Esophagus squamous epithelium (tissue), 5 donors: ENCODE measurements at places on chromosomes 1 and 21. TPM values are rescaled to one million over a fixed set of nuclear protein-coding genes. Genes with fewer than 3 reads are reported as not detected.

- H3K27me3 ChIP-seq: no peaks in the 10 kb centered on the region
- H3K36me3 ChIP-seq: no peaks in the 10 kb centered on the region
- no peak for DNase-seq
- no peaks in the 10 kb centered on the region for H3K4me1 ChIP-seq
Observed at GRCh38 chr1:208584167-208584755, 340.1 kb upstream of the PLXNA2 start.

- H3K36me3 ChIP-seq: no peaks in the 10 kb centered on the region
- H3K27ac ChIP-seq: no peak overlapping the region
- DNase-seq: no peak
- no peaks in the 10 kb centered on the region for H3K27me3 ChIP-seq
- no peaks in the 10 kb centered on the region for H3K4me1 ChIP-seq
Observed at GRCh38 chr1:37151789-37152188, 117.5 kb upstream of the GRIK3 start.

DNA sequence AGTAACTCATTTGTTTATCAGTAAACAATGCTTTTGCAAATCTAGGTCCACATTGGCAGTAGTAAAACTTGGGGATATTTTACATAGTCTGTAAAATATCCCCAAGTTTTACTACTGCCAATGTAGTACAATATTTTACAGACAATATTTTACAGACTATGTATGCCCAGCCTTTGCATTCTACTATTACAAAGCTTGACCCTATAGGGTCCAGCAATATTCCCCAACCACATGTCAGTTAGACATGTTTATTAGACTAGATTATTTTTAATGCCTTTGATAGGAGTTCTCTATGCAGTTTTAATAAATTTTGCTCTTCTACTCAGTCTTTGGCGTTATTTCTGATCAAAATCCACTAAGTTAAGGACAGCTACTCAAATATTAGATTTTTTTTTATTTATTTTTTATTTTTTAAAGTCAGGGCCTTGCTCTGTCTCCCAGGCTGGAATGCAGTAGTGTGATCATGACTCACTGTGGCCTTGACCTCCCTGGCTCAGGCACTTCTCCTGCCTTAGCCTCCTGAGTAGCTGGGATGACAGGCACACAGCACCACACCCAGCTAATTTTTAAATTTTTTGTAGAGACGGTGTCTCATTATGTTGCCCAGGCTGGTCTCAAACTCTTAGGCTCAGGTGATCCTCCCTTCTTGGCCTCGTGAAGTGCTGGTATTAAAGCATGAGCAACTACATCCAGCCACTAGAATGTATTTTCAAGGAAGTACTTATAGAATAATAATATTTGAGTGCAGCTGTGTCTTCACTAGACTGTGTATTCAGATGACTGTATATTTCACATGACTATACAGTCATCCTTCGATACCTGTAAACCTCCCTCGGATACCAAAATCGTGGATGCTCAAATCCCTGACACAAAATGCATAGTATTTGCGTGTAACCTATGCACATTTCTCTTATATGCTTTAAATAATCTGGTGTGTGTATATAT is 19.8 kb downstream of the MIER1 start:
- H3K4me1 ChIP-seq: peaks cover 49% of the 10 kb centered on the region
- peak overlapping the region; percentile 29 for H3K27ac ChIP-seq
- no peaks in the 10 kb centered on the region for H3K27me3 ChIP-seq
- H3K4me3 ChIP-seq: no peak overlapping the region

Gene GJC2
- total RNA-seq: 2.7 TPM

Gene PGD
- 1,138 TPM for total RNA-seq

Gene DISP1
- 3.0 TPM for total RNA-seq

DNA sequence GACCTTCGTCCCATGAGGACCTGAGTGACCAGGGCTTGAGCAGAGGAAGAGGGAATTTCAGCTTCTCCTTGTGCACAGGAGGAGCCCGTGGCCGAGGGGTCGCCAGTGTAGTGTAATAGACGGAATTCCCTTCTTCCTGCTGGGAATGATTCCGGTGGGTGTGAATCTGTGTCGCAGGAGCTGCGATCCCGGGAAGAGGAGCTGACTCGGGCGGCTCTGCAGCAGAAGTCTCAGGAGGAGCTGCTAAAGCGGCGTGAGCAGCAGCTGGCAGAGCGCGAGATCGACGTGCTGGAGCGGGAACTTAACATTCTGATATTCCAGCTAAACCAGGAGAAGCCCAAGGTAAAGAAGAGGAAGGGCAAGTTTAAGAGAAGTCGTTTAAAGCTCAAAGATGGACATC is 34.4 kb downstream of the MAP3K21 start:
- H3K36me3 ChIP-seq: no peaks in the 10 kb centered on the region
- H3K4me3 ChIP-seq: no peak overlapping the region
- no peak overlapping the region for H3K27ac ChIP-seq
- DNase-seq: no peak
- H3K27me3 ChIP-seq: no peaks in the 10 kb centered on the region
- H3K4me1 ChIP-seq: no peaks in the 10 kb centered on the region

DNA sequence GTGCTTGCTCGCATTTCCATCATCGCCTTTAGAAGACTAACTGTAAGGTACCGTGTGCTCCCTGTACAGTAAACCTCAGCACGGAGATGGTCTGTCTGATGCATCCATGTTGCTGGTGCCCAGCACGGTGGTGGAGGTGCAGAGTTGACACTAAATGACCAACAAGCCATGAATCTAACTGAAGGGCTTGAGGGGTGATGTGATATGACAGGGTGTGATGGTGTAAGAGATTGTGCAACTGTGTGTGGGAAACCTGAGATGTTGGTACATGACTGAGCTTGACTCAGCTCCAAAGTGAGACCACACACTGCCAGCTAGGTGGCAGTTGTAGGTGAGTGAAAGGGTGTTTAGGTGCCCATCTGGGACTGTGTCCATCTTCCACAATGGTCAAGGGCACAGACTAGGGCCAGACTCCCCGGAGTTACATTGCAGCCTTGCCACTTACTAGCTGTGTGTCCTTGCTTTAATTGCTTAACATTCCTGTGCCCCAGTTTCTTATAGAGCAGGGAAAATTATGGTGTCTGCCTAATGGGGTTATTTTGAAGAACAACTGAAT is 21.4 kb downstream of the SLC2A1 start:
- H3K4me3 ChIP-seq: no peak overlapping the region
- H3K4me1 ChIP-seq: peaks cover 92% of the 10 kb centered on the region
- no peak for DNase-seq
- no peaks in the 10 kb centered on the region for H3K36me3 ChIP-seq

Gene CD1B
- total RNA-seq: not detected

GRCh38 chr1:30171537-30172298 is 551.7 kb downstream of the MATN1 start:
- no peak overlapping the region for H3K4me3 ChIP-seq
- H3K36me3 ChIP-seq: no peaks in the 10 kb centered on the region
- H3K4me1 ChIP-seq: no peaks in the 10 kb centered on the region
- H3K27ac ChIP-seq: no peak overlapping the region
- no peak for DNase-seq

DNA sequence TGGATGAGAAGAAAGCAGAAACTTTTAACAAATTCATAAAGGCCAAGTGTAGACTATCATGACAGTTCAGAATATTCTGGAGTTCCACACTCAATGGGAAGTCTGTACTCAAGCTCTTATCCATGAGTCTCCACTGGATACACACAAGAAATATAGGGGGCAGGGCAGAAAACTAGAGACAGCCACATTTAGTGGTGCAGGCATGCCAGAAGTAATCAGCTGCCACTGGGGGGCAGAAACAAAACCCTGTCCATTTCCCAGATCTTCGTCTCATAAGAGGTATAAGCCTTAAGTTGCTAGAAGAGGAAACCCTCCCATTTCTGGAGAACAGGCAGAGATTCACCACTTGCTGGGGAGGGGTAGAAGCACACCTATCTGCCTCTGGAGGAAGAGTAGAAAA is 166.8 kb upstream of the GALNT2 start:
- no peak for DNase-seq
- H3K4me3 ChIP-seq: no peak overlapping the region
- no peak overlapping the region for H3K27ac ChIP-seq
- peaks cover 28% of the 10 kb centered on the region for H3K27me3 ChIP-seq
- no peaks in the 10 kb centered on the region for H3K4me1 ChIP-seq
- no peaks in the 10 kb centered on the region for H3K36me3 ChIP-seq

Gene CFHR2
- not detected for total RNA-seq

DNA sequence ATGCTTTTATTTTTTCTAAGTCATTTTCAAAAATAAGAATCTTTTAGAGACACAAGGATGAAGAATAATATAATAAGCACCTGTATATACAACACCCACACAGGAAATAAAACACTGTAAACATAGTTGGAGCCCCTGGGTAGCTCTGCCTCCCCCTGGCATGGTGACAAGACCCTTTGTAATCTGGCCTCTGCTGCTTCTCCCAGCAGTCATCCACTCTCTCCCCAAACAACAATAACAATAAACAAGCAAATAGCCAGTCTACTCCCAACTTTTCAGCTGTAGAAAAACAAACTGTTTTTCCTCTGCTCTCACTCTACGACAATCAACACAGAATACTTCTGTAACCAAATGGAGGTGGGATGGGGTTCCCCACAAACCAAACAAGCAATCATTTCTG is 110.1 kb downstream of the CSMD2 start:
- H3K4me3 ChIP-seq: no peak overlapping the region
- no peak for DNase-seq

GRCh38 chr1:71154429-71154828 is 73.6 kb upstream of the ZRANB2 start:
- no peak overlapping the region for H3K27ac ChIP-seq
- H3K27me3 ChIP-seq: no peaks in the 10 kb centered on the region
- H3K4me3 ChIP-seq: no peak overlapping the region
- no peaks in the 10 kb centered on the region for H3K4me1 ChIP-seq

DNA sequence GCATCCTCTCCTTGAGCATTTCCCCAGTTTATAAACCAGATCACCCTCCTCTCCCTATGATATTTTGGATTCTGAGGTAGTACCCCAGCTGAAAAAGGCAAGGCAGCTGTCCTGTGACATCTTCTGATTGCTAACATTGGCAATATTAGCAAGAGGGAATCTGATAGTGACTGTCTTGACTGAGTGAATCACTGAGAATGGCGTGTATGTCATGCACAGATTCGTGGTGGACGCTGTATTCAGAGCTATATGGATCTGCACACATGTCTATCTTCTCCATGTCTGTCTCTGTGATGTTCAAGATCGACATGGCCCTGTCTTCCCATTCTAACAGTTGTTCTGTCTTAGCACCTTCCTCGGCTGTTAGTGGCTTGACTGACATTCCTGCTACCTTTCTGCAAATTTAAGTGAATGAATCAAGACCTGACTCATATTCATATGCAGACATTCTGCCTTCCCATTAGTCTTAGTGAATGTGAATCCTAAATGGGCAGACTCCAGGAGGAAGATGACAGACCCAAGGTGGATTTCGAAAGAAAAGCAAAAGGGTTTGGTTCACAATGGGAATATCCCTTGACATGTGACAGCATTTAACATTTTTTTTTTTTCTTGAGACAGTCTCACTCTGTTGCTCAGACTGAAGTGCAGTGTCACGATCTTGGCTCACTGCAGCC is 97.7 kb downstream of the PGBD5 start:
- no peak overlapping the region for H3K4me3 ChIP-seq
- DNase-seq: no peak
- H3K36me3 ChIP-seq: no peaks in the 10 kb centered on the region
- H3K4me1 ChIP-seq: no peaks in the 10 kb centered on the region

- no peaks in the 10 kb centered on the region for H3K27me3 ChIP-seq
- H3K4me1 ChIP-seq: no peaks in the 10 kb centered on the region
- no peak overlapping the region for H3K27ac ChIP-seq
- no peaks in the 10 kb centered on the region for H3K36me3 ChIP-seq
Observed at GRCh38 chr1:32533792-32534327, 5.4 kb upstream of the ZBTB8A start.

Gene CYP4A22
- not detected for total RNA-seq

- H3K27me3 ChIP-seq: peaks cover 41% of the 10 kb centered on the region
- H3K4me1 ChIP-seq: peaks cover 42% of the 10 kb centered on the region
- DNase-seq: no peak
- H3K4me3 ChIP-seq: peak overlapping the region; percentile 56
- H3K36me3 ChIP-seq: no peaks in the 10 kb centered on the region
- H3K27ac ChIP-seq: peak overlapping the region; percentile 90
Observed at GRCh38 chr1:101235696-101236515, 913 bp upstream of the S1PR1 start.

DNA sequence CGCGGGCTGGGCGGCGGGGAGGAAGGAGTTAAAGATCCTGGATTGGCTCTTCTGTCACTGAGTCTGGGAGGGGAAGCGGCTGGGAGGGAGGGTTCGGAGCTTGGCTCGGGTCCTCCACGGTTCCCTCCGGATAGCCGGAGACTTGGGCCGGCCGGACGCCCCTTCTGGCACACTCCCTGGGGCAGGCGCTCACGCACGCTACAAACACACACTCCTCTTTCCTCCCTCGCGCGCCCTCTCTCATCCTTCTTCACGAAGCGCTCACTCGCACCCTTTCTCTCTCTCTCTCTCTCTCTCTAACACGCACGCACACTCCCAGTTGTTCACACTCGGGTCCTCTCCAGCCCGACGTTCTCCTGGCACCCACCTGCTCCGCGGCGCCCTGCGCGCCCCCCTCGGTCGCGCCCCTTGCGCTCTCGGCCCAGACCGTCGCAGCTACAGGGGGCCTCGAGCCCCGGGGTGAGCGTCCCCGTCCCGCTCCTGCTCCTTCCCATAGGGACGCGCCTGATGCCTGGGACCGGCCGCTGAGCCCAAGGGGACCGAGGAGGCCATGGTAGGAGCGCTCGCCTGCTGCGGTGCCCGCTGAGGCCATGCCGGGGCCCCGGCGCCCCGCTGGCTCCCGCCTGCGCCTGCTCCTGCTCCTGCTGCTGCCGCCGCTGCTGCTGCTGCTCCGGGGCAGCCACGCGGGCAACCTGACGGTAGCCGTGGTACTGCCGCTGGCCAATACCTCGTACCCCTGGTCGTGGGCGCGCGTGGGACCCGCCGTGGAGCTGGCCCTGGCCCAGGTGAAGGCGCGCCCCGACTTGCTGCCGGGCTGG is at the start of gene NPR1:
TSS of gene NPR1 (plus strand) at position 170 of the 818 bp plus-strand sequence. CDS start at position 591, 421 bp downstream.
- DNase-seq: no peak
- H3K27ac ChIP-seq: peak within 1 kb of the TSS; percentile 68
- peaks cover 3% of the 10 kb centered on the region for H3K27me3 ChIP-seq
- peaks cover 6% of the 10 kb centered on the region for H3K36me3 ChIP-seq
- peaks cover 19% of the 10 kb centered on the region for H3K4me1 ChIP-seq

Gene LCE3E
- 2.2 TPM for total RNA-seq

Gene ADAMTS5
- total RNA-seq: 24.8 TPM

Gene VHLL
- not detected for total RNA-seq

DNA sequence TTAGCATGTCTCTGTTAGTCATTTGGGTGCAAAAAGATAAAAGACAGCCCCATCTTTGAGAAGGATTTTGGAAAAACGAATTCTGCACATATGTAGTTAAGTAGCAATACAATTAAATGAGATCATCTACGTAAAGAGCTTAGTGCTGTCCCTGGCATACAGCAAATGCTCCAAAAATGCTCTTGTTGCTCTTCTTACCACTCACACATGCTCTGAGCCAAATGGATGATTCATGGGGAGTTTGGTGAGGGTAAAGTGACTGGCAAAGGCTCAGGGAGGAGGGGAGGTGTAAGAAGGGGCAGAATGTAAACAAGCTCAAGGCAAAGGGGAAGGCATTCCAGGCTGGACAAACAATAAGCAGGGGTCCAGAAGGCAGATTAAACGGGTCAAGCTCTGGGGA is 191.9 kb downstream of the AK5 start:
- H3K4me3 ChIP-seq: no peak overlapping the region
- H3K27ac ChIP-seq: no peak overlapping the region
- no peaks in the 10 kb centered on the region for H3K4me1 ChIP-seq
- no peaks in the 10 kb centered on the region for H3K36me3 ChIP-seq
- no peak for DNase-seq
- no peaks in the 10 kb centered on the region for H3K27me3 ChIP-seq

Gene PPP1R15B
- total RNA-seq: 42.3 TPM

Gene ABCA4
- 0.18 TPM for total RNA-seq
